DMS 273 treated with DMSO at 0.1 percent for 48 hours (cell line): ENCODE measurements at places on chromosomes 3 and 15.

DNA sequence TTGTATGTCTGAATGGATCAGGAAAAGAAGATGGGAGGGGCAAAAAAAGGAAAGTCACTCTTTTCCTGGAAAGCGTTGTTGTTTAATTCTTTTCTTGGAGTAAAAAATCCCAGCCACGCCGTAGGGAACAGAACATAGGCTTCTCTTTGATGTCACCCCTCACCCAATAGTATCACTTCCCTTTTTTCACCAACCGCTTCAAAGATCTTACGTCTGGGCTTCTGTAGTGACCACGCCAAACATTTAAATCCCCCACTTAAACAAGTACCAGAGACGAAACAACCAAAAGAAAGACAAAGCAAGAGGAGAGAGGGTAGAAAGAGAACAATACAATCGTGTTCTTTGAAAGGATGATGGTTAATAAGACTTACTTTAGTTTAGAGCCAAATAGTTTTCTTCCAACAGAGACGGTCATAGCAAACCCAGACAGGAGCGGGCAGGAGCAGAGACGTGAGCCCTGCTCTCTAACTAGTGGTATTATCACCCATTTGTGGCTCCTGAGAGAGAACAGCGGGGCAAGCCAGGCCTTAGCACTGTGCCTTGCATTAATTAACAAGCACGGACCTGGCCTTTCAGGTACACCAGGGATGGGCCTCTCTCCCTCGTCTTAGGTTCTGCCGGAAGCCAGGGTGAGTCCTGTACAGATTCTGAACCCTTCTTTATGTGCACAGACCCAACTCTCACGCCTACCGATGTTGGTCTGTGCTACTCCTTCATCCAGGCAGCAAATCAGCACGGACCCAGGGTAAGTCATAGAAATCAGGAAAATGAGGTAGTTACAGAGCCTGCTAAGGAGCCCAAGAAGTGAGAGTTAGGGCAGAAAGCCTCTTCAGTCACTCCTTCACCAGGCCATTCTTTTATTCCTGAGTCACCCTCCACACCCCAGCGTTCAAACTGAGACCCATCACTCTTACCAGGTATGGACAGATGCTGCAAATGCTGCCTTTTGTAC lies 28.2 kb upstream of the BCL6 start:
- no peak for DNase-seq

DNA sequence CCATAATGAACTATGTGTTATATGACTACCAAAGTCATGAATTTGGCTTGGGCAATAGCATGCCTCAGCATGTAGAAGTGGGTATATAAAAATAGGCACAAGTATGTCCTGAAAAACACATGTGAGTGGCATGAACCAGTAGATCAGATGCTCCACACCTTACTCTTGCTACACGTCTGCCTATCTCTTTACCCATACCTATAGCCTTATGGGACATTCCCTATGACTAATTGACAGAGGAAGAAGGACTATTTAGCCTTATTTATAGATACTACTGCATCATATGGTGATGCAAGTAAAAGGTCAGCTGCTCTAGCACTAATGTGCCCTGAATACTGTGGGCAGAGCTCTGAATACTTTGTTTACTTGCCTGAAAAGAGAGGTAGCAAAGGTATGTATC lies 81.0 kb upstream of the ZPLD1 start:
- DNase-seq = no peak

DNA sequence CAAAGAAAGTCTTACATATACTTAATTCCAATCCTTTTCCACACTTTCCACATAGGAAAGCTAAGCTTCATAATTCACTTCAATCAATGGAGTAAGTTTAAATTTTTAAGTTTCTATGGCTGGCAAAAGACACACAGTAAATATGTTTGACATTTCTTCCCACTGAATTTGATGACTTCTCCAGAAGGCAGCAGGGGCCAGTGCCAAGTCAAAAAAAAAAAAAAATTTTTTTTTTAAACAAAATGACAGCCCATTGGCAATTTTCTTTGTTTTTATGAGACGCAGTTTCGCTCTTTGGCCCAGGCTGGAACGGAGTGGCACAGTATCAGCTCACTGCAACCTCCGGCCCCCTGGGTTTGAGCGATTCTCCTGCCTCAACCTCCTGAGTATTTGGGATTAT lies 28.7 kb downstream of the ATP13A3 start:
- no peak for DNase-seq

GRCh38 chr15:95043933-95044313 lies 812.6 kb downstream of the MCTP2 start:
- DNase-seq = no peak

GRCh38 chr15:85314146-85314545 lies 66.3 kb upstream of the AKAP13 start:
- DNase-seq = no peak

- DNase-seq = no peak
These were observed 24.1 kb downstream of the MYH15 start for GRCh38 chr3:108486338-108486737.

DNA sequence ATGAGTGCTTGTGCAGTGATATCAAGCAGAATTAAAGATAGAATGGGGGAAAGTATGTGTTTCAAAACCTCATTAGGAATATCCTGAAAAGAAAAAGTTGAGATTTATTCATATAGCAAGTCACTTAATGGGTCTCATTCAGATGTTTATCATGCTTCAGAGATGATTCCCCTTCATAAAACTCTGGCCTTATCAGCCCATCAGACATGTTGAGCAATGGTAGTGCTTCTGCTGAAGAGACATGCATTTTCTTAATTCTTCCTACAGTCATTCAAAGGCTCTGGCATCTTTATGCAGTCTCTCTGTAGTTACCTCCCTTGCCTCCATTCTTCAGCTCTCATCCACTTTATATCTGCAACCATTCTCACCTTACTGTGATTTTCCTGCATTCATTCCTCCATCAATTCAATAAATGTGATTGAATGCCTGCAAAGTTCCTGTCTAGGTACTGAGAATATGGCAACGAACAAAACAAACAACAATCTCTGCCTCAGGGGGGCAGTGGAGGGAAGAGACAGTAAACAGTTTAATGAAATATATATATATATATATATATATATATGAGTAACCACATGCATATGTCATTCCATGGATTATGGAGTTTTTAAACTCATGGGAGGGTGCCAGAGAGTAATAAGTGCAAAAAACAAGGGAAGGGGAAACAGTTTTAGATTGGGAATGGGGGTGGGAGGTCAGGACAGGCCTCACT lies 138.5 kb downstream of the NECTIN3 start:
- no peak for DNase-seq

DNA sequence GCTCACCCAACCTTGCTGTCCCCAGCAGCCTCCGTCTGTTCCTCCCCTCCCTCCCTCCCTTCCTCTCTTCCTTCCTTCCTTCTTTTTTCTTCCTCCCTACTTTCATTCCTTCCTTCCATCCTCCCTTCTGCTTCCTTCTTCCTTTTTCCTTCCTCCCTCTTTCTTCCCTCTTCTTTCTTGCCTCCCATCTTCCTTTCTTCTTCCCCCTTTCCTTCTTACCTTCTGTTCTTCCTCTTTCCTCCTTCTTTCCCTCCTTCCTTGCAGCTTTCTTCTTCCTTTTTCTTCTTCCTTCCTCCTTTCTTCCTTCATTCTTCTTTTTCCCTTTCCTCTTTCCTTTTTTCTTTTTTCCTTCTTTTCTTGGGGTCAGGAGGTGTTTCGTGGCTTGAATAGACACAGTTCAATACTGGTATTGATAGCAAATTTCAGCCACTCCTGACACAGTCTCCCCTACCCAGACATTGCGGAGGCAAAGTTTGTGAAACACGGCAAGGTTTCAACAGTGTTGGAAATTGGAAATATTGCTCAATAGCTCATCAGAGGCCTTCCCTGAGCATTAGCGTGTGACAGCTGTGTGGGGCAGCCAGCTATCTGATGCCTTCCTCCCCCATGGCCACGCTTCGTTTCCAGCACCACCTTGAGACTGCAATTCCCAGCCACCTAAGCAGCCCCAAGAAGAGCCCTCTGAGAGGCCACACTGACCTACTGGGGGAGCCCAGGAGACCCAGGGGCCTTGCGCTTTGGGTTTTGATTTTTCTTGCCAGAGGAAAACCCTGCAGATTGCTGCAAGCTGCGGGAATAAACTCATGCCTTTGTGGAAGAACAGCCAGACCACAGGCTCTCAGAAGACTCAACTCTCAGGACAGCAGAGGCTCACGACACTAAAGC lies 82.2 kb downstream of the KLF15 start:
- DNase-seq = no peak

GRCh38 chr3:86991482-86991815 lies 500 bp upstream of the VGLL3 start:
- DNase-seq = no peak

GRCh38 chr15:68450192-68450591 lies 18.2 kb upstream of the ITGA11 start:
- no peak for DNase-seq

GRCh38 chr3:10184250-10184649 lies 19.5 kb downstream of the IRAK2 start:
- no peak for DNase-seq

DNA sequence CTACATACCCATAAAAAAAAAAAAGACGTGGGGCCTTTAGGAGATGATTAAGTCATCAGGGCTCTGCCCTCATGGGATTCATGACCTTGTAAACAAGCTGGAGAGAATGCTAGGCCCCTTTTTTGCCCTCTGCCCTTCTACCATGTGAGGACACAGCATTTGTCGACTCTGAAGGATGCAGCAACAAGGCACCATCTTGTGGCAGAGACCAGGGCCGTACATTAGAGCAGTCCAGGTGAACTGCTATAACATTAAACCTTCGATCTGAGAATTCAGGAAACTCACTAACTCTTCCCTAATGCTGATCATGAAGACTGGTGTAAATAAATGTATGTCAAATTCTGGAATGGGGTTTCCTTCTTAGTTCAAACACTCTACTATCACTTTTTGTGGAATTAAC lies 30.7 kb upstream of the SIAH2 start:
- no peak for DNase-seq

- no peak for DNase-seq
These were observed at the start of gene PLCL2 for GRCh38 chr3:16884748-16885592. Gene PLCL2 (plus strand): TSS chr3:16884955. CDS start chr3:16885040, 85 bp downstream.

GRCh38 chr15:50906954-50907600 lies 1.4 kb upstream of the AP4E1 start:
- DNase-seq = no peak

GRCh38 chr3:71896751-71897150 lies 111.8 kb upstream of the PROK2 start:
- no peak for DNase-seq

DNA sequence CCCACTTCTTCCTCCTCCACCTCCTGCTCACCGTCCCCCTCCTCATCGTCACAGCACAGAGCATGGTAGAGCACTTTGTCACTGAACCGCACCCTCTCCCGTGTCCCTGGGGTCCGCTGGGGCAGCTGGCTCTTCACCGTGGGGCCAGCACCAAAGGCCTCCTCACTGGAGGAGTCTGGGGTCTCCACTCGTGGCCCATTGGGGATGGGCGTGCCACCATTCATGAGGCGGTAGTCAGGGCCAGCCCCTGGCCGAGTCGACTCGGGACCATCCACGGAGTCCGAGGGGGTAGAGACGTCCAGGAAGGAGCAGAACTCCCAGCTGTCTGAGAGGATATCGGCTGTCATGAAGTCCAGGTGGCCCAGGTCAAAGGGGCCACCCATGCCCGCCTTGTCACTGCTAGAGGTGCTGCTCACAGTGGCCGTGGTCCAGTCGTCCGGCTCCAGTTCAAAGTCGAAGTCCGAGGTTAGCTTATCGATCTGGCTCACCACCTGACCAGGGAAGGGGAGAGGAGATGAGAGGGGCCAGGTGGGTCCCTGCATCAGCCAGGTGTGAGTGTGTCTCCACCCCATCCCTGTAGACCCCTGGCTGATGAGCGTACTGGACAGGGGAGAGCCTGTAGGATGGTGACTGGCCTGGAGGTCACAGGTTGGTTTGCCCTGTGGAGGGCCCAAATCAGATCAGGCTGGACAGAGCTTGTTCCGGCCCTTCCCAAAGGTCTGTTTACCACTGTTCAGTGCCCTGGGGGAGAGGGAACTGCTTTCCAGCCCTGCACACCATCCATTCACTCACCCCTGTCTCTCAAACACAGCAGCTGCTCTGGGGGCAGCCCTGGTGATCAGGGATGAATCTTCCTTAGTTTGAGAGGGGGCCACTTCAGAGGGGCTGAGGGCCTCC lies 12.8 kb downstream of the INSYN1 start:
- DNase-seq = no peak

- DNase-seq = no peak
These were observed 658.4 kb upstream of the NECTIN3 start for GRCh38 chr3:110413266-110413665.

DNA sequence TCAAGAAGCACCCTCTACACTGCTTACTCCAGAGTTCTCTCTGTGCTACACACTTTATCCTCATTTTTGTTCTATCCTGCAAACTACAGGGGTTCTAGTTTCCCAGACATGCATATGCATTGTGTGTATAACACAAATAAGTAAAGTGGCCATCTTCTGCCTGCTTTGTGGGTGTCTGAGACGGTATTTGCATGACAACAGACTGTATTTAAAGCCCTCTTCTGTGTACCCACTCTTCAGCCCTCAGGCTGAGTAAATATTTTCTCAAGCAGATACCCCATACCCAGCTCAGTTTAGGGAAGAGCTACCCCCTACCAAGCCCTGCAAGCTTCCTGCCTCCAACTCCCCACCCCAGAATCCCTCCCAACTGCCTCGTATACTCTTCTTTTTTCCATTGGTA lies 31.7 kb downstream of the SYNPR start:
- no peak for DNase-seq

DNA sequence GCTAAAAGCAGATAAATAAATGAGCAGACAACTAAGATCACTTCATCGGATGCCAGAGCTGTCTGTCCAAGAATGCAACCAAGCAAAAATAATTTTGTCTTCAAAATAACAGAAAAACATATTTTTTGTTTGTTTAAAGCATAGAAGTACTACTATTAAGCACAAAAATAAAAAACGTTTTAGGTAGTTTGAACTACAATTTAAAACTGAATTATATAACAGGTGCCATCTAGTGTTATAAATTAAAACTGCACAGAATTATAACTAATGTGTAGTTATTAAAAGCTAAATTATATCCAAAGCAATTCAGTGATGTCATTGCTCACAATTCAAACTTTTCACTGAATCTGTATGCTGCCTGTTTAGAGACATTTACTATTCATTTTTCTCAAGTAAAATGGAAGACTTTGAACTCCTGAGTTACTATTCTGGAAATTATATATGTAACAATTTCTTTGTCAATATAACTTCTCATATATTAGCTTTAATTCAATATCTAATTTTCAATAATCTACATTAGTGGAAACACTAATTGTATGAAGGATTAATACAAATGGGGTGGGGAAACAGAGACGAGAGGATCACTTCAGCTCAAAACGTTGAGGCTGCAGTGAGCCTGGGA lies 29.5 kb downstream of the LINS1 start:
- DNase-seq = no peak

- no peak for DNase-seq
These were observed 542.6 kb downstream of the TUSC7 start for GRCh38 chr3:117252208-117252607.

GRCh38 chr15:97567411-97567810 lies 393.1 kb upstream of the ARRDC4 start:
- no peak for DNase-seq
